Endothelial cell of coronary artery (primary cell): ENCODE measurements at places on chromosomes 1 and 21. TPM values are rescaled to one million over a fixed set of nuclear protein-coding genes. Genes with fewer than 3 reads are reported as not detected.

S100A12 gene
- not detected in 2 replicates for total RNA-seq

SLC22A15 gene
- total RNA-seq: 0.09 and 0.47 TPM in 2 replicates

STUM gene
- not detected in 2 replicates for total RNA-seq

FMN2 gene
- 0.28 TPM in 1 of 2 replicates, not detected in the other for total RNA-seq

MAN1C1 gene
- 0.18 and 0.19 TPM in 2 replicates for total RNA-seq

PADI3 gene
- not detected in 2 replicates for total RNA-seq

RGS13 gene
- not detected in 2 replicates for total RNA-seq

OLIG1 gene
- total RNA-seq: not detected in 2 replicates

AIM2 gene
- total RNA-seq: under 0.01 TPM in 1 of 2 replicates, not detected in the other

SLC35F3 gene
- total RNA-seq: not detected in 2 replicates

MYBPHL gene
- not detected in 2 replicates for total RNA-seq

PSMG1 gene
- 39.8 and 73.1 TPM in 2 replicates for total RNA-seq

CDK18 gene
- 0.09 and 0.94 TPM in 2 replicates for total RNA-seq

KANK4 gene
- not detected in 2 replicates for total RNA-seq

KCNJ15 gene
- total RNA-seq: 0.09 and 0.18 TPM in 2 replicates

LAMTOR5 gene
- 64.6 and 88.3 TPM in 2 replicates for total RNA-seq

C1QC gene
- total RNA-seq: not detected in 2 replicates
